Astrocyte (in vitro differentiated cells and primary cell): ENCODE measurements at places on chromosomes 5 and 9. TPM values are rescaled to one million over a fixed set of nuclear protein-coding genes. Genes with fewer than 3 reads are reported as not detected.

Gene ZNF483
- 1.8 and 2.5 TPM in 2 replicates for total RNA-seq

Gene CDO1
- total RNA-seq = 3.9 and 6.1 TPM in 2 replicates

Gene CTXN3
- not detected in 2 replicates for total RNA-seq

Gene FLT4
- total RNA-seq = 3.7 and 7.2 TPM in 2 replicates

- peaks cover 14% of the 10 kb centered on the region for H3K4me1 ChIP-seq
- H3K27ac ChIP-seq = no peak overlapping the region
- no peaks in the 10 kb centered on the region for H3K36me3 ChIP-seq
- no peaks in the 10 kb centered on the region for H3K27me3 ChIP-seq
- no peak for DNase-seq
Observed at GRCh38 chr5:52947208-52947607, 41.9 kb upstream of the ITGA2 start.

- peaks cover 19% of the 10 kb centered on the region for H3K4me1 ChIP-seq
- H3K36me3 ChIP-seq = no peaks in the 10 kb centered on the region
- H3K27me3 ChIP-seq = no peaks in the 10 kb centered on the region
- H3K27ac ChIP-seq = no peak overlapping the region
- H3K4me3 ChIP-seq = no peak overlapping the region
- DNase-seq = no peak
Observed at GRCh38 chr9:36141288-36141687, 4.8 kb downstream of the GLIPR2 start.

- no peak for DNase-seq
- no peaks in the 10 kb centered on the region for H3K27me3 ChIP-seq
- no peak overlapping the region for H3K27ac ChIP-seq
- H3K4me1 ChIP-seq = no peaks in the 10 kb centered on the region
Observed at GRCh38 chr9:76638001-76638400, 126.2 kb upstream of the PCA3 start.

DNA sequence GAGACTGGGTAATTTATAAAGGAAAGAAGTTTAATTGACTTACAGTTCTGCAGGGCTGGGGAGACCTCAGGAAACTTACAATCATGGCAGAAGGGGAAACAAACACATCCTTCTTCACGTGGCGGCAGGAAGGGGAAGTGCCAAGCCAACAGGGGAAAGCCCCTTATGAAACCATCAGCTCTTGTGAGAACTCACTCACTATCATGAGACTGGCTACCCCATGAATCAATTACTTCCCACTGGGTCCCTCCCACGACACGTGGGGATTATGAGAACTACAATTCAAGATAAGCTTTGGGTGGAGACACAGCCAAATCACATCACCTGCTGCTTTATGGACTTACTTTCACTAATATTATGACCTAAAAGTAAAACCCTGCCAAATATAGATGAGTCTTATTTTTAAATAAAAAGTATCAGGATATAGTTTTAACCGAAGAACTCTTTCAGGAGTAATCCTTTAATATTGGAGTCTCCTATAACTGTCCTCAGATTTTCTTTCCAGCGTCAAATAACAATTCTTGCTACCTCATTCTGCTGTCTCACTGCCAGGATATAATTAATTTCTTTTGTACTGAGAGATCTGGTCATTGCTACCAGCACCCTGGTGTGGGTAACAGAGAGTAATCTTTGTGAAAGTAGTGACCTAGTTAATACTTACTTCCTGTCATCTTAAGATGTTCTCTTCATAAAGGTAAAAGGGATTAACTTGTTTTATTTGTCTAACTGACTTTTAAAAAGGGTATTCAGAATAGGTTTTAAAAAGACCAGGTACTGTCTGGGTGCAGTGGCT lies 68.6 kb downstream of the NLN start:
- H3K4me3 ChIP-seq = no peak overlapping the region
- H3K36me3 ChIP-seq = peaks cover 24% of the 10 kb centered on the region

DNA sequence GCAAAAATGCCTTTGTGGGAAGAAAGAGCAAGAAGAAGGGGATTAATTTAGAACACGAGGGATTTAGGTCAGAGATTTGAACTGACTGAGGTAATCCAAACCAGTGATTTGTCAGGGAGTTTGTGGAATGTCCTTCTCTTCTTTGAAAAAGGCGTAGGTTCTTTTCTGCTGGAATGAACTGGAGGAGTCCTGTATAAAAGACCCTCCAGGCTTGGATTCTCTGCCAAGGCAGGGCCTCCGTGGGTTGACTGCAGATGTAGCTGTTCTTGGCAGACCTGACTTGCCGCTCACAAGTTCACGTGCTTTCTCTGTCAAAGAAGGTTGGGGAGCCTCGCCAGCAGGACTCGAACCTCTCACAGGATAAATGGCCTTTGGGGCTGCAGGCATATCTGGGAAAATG lies 62.8 kb upstream of the STC2 start:
- H3K27me3 ChIP-seq = no peaks in the 10 kb centered on the region
- H3K36me3 ChIP-seq = no peaks in the 10 kb centered on the region
- no peak for DNase-seq
- H3K4me3 ChIP-seq = no peak overlapping the region

- H3K4me3 ChIP-seq = no peak overlapping the region
- H3K36me3 ChIP-seq = no peaks in the 10 kb centered on the region
- H3K27ac ChIP-seq = no peak overlapping the region
- DNase-seq = no peak
Observed at GRCh38 chr5:124195411-124195810, 551.0 kb downstream of the ZNF608 start.

DNA sequence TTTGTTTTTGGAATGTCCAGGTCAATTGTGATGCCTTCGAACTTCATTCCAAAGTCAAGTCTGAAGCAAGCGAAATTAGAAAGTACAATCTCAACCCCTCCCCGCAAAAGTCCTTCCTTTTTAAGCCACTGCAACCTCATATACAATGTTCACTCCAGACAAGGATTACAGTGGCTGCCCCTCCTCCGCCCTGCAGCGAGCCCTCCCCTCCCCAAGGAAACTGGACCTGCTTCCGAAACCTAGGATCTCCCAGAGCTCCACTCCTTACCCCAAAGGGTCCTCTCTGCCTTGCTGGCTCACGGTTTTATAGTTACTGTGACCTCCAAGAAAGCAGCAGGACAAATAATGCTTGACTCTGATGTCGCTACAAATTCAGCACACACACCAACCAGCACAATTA lies 10.4 kb downstream of the LRRC14B start:
- no peaks in the 10 kb centered on the region for H3K36me3 ChIP-seq
- DNase-seq = no peak
- H3K27ac ChIP-seq = no peak overlapping the region
- no peak overlapping the region for H3K4me3 ChIP-seq

DNA sequence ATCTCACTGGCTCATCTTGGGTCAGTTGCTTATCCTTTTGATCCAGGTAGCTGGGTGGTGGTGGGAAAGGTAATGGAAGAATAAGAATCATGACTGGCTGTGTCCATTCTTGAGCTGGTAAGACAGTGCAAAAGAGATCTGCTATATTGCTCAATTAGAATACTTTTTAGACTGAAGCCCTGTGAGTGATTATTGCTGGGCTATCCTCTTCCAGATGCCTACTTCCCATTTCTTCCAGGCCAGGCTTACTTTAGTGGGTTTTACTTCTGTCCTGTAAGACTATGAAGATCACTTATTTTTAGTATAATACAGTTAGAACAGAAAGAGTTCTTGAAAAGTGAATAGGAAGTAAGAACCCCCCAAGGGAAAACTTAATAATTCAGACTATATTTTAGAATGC lies 7.2 kb downstream of the MARCHF6 start:
- H3K36me3 ChIP-seq = no peaks in the 10 kb centered on the region
- no peak overlapping the region for H3K27ac ChIP-seq

DNA sequence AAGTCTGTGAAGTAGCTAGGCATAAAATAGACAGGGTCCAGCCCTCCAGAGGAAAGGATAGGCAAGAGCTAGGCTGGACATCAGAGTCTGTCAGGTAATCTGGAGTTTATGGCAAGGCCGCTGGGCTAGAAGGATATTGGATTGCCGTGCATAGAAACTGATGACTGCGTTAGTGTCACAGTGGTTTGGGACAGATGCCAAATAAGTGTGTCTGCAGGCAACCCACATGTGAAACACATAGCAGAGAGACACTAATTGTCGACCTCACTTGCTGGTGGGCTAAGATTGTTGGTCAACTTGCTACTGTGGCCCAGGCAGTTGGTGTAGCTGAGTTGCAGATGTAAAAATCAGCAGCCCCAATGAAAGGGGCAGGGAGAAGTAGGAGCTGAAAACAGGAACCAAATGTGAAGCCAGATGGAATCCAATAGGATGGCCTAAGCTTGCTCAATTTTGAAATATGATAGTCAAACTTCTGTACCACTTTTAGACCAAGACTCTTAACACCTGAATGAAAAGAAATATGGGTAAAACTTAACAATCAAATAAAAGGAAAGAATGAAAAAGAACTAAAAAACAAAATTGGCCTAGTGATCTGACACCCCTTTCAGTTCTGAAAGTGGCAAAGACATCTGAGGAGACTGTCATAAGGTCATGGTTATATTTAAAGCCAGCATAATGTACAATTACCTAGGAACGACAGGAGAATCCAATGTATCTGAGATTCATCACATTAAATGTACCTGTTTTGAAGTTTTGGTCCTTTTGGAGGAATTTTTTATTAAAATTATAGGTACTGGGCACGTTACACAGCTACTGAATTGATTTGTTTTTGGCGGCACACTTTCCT lies 243.3 kb upstream of the ACTBL2 start:
- H3K27ac ChIP-seq = no peak overlapping the region
- H3K4me3 ChIP-seq = no peak overlapping the region
- H3K27me3 ChIP-seq = no peaks in the 10 kb centered on the region
- no peak for DNase-seq
- H3K4me1 ChIP-seq = peaks cover 4% of the 10 kb centered on the region
